Non-pigmented ciliary epithelial cell (primary cell): ENCODE measurements at places on chromosomes 2 and 18.
A peak's percentile ranks its signal among the peaks of the same experiment; 100 is the strongest.

DNA sequence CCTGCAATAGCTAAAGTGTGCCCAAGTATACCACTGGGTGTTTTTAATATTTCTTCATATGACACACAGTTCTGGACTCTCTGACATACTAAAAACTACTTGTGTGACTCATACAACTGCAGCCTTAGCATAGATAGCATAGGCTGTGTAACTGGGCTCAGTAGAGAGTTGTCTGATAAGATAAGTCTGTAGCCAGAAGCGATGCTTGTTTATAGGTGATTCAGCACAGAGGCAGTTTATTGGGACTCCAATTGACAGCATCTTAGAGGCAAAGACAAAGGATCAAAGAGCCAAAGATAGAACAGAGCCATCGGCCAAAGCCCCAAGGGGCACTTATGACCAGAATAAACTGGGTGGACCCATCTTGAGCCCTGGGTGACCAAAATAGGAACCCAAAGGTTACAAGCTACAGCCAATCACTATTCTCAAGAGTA, 42.3 kb downstream of the AAK1 start:
- peak; percentile 83 for DNase-seq

DNA sequence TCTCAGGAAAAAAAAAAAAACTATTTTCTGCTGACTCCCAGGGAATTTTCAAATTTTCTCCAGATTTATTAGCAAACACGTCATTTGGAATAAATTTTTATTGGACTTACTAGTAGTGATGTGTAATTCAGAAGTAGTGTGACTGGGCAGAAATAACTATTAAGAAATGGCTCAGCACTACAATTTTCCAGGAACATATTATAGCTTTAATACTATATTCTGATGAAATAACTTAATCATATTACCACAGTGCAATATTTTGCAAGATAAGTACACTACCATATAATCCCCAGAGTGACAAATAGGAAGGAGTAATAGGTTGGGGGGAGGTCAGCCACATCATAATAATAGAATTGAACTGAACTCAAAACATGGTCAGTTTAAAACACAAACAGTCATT, 19.7 kb upstream of the TNFAIP6 start:
- no peak for DNase-seq

DNA sequence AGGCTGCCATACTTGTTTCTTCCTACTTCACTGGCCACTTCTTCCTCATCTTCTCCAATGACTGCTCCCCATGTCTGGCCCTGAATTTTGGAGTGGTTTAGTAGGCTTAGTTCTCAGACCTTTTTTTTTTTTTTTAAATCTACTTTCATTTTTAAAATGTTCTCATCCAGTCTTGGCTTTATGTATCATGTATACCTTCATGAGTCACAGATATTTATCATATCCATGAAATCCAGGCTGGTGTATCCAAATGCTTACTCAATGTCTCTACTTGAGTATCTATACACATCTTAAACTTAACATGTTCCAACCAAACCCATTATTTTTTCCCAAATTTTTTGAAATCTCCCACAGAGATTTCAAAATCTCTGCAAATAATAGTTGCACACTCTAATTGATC, 26.3 kb upstream of the CFAP36 start:
- DNase-seq, result no peak

DNA sequence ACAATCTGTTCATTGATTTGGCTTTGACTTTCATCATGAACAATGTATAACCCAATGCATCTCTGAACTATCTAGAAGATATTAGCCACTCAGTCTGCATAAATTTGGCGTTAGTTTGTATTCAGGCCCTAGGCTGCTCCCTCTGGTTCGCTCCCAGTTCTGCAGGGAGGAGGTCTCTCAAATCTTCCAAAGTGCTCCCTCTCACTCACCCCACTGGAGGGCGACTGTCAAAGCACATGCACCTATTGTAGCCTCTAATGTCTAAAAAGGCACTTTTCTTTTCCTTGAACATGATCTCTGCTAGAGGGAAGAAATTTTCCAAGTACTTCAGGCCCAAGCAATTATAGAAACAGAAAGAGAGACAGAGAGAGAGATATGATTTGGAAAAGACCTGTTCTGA, 291.5 kb downstream of the TDRD15 start:
- DNase-seq, result no peak

DNA sequence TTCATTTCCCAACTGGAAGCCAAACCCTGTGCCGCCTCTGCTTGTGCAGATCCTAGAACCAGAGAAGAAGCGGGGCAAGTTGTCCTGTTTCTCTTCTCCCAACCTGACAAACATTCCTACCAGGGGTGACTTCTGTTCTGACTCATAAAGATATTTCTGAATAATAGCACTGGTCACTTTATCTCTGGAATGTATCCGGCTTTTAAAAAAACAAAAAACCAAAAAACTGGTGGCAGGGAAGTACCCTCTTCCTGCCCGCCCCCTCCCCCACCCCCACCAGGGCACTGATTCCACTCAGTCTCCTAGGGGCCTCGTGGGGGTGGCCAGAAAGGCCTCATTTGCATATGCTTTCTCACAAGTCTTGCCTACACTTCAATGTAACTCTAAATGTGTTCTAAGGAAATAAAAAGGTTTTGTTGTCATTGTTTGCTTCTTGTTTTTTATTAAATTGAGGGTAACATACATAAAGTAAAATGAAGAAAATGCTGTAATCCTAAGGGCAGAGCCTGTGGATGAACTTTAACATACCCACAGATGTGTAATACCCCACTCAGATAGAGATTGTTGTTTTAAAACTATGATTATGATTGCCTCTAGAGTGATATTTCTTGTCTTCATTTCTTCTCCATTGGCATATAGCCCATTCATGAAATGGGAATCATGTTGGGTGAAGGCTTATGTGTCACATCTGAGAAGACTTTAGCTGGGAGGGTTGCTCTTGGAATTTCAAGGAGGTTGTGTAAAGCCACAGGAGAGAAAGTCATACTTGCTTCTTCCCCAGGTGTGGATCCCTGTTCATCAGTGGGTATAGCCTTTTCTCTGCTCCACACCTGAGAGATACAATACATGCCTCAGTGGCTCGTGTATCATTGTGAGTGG, 5.3 kb upstream of the FOSL2 start:
- no peak for DNase-seq

DNA sequence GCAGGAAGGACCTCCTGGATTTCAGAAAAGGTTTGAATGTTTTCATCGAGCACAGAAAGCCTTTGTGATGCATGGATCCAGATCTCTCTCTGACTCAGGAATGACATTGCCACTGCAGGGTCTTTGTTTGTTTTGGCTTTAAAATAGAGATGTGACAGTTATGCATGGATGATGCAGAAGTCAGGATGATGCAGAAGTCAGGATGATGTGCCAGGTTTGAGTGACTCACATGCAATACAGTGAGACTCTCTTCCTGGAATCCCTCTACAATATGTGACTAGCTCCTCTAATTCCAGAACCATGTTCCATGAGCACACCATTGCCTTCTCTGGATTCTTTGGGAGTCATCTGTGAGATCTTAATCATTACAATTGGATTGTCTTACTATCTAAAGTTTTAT, 177.9 kb upstream of the RAB6C start:
- no peak for DNase-seq
